ENCODE measurements at places on chromosomes 6 and 20. TPM values are rescaled to one million over a fixed set of nuclear protein-coding genes. Genes with fewer than 3 reads are reported as not detected.

GRCh38 chr20:57620999-57621398 lies 773 bp upstream of the ZBP1 start:
- H3K27ac ChIP-seq, result peak overlapping the region; percentile 71
- no peaks in the 10 kb centered on the region for H3K27me3 ChIP-seq
- H3K4me1 ChIP-seq, result peaks cover 31% of the 10 kb centered on the region
- no peak for DNase-seq
- no peak overlapping the region for H3K4me3 ChIP-seq

GRCh38 chr6:31086788-31087440 lies 25.5 kb downstream of the C6orf15 start:
- DNase-seq, result no peak
- H3K27me3 ChIP-seq, result no peaks in the 10 kb centered on the region
- H3K4me1 ChIP-seq, result peaks cover 37% of the 10 kb centered on the region
- H3K27ac ChIP-seq, result no peak overlapping the region

DNA sequence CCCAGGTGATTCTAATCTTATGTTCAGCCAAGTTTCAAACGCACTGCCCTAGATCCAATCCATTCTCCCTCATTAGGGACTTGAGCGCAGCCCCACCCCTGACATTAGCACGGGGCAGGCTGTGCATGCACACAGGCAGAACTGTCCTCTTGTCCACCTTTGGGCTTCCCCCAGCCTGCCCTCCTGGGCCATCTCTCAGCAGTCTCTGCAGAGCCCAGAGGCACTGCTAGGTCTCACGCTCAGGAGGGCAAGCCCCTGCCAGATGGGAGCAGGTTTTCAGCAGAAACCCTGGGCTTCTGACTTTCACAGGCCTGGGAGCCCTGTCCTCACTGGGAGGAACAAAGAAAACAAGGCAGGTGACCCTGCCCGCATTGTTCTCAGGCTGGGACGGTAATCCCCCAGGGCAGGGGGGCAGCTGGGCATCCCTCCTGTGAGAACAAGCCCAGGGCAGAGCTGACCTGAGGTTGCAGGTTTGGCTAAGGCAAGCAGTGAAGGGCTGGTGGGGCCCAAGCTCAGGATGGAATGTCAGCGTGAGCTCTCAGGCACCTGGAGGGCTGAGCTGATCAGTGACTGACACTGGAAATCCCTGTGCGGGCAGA lies 24.5 kb downstream of the KCNK5 start:
- H3K36me3 ChIP-seq, result no peaks in the 10 kb centered on the region
- no peak overlapping the region for H3K4me3 ChIP-seq
- no peaks in the 10 kb centered on the region for H3K27me3 ChIP-seq
- no peak for DNase-seq
- peak overlapping the region; percentile 70 for H3K27ac ChIP-seq

- no peaks in the 10 kb centered on the region for H3K36me3 ChIP-seq
- no peak for DNase-seq
- H3K27ac ChIP-seq, result no peak overlapping the region
- no peaks in the 10 kb centered on the region for H3K27me3 ChIP-seq
- no peak overlapping the region for H3K4me3 ChIP-seq
- no peaks in the 10 kb centered on the region for H3K4me1 ChIP-seq
Measured at GRCh38 chr6:21337263-21337662, 256.3 kb upstream of the SOX4 start.

- H3K27me3 ChIP-seq, result no peaks in the 10 kb centered on the region
- DNase-seq, result no peak
Measured at GRCh38 chr20:50820515-50821256, 25.8 kb downstream of the BCAS4 start.

GRCh38 chr6:106658469-106658868 lies 29.1 kb downstream of the QRSL1 start:
- no peak overlapping the region for H3K4me3 ChIP-seq
- no peak overlapping the region for H3K27ac ChIP-seq
- no peaks in the 10 kb centered on the region for H3K27me3 ChIP-seq

DNA sequence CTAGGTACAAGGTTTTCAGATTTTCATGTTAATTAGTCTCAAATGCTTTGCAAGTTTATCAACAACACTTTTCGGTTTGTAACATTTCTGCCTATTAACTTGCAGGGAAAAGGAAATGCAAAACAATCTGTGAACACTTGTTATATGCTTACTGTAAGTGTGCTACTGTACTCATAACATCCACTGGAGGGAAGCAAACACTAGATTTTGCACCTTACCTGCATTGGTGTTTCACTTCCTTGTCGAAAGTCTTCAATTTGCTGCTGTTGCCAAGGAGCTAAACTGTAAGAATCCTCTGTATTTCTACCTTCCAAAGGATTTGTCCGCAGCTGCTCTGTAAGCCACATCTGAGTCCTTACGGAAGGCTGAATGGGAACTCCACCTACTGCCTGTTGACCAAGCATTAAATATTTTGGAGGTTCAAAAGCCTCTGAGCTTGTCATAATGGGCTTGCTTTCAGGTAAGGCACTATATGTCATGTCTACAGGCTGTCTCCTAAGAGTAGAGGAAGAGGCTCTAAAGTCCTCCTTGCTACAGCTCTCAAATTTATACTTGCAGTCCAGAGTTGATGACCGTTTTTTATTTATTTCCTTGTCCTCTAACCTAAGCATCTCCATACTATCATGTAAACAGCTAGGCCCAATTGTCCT lies 17.3 kb downstream of the PLN start:
- H3K36me3 ChIP-seq, result no peaks in the 10 kb centered on the region
- no peaks in the 10 kb centered on the region for H3K27me3 ChIP-seq
- no peak for DNase-seq
- H3K4me1 ChIP-seq, result no peaks in the 10 kb centered on the region
- no peak overlapping the region for H3K27ac ChIP-seq
- H3K4me3 ChIP-seq, result no peak overlapping the region

- no peak for DNase-seq
- H3K4me3 ChIP-seq, result no peak overlapping the region
- no peaks in the 10 kb centered on the region for H3K36me3 ChIP-seq
- no peak overlapping the region for H3K27ac ChIP-seq
- no peaks in the 10 kb centered on the region for H3K27me3 ChIP-seq
Measured at GRCh38 chr6:168328086-168328485, 8.5 kb upstream of the DACT2 start.

- peaks cover 38% of the 10 kb centered on the region for H3K4me1 ChIP-seq
- H3K4me3 ChIP-seq, result no peak overlapping the region
- no peaks in the 10 kb centered on the region for H3K36me3 ChIP-seq
- no peaks in the 10 kb centered on the region for H3K27me3 ChIP-seq
Measured at GRCh38 chr6:168150551-168151320, 71.7 kb upstream of the FRMD1 start.

- H3K4me3 ChIP-seq, result no peak overlapping the region
- H3K27me3 ChIP-seq, result no peaks in the 10 kb centered on the region
- H3K36me3 ChIP-seq, result peaks cover 16% of the 10 kb centered on the region
- H3K4me1 ChIP-seq, result peaks cover 25% of the 10 kb centered on the region
- H3K27ac ChIP-seq, result peak overlapping the region; percentile 70
Measured at GRCh38 chr6:108650325-108650724, 89.6 kb downstream of the FOXO3 start.

- H3K27me3 ChIP-seq, result no peaks in the 10 kb centered on the region
- H3K27ac ChIP-seq, result peak overlapping the region; percentile 89
- H3K4me1 ChIP-seq, result peaks cover 19% of the 10 kb centered on the region
- H3K36me3 ChIP-seq, result peaks cover 18% of the 10 kb centered on the region
- no peak overlapping the region for H3K4me3 ChIP-seq
- DNase-seq, result no peak
Measured at GRCh38 chr6:33772082-33772830, 16.7 kb downstream of the LEMD2 start.

GRCh38 chr6:134407791-134408190 lies 89.9 kb upstream of the SGK1 start:
- no peaks in the 10 kb centered on the region for H3K36me3 ChIP-seq
- H3K27me3 ChIP-seq, result no peaks in the 10 kb centered on the region
- no peak for DNase-seq

DNA sequence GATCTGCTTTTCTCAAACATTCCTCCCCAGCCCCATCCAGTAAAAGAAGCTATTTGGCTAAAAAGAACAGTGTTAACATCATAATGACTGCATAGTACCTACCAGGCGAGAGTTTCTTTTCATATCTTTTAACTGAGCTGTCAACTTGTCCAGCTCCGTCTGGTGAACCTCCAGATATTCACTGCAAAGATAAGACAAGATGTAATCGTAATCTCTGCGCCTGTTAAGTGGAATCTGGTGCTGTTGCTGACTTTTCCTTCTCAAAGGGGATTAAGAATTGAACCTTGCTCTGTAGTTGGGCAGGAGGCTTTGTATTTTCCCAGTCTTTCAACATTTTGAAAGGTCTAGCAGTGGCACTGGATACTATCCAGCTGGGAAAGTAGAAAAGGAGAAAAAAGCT lies 63.0 kb downstream of the RIPOR2 start:
- H3K27me3 ChIP-seq, result no peaks in the 10 kb centered on the region
- H3K4me1 ChIP-seq, result no peaks in the 10 kb centered on the region
- no peaks in the 10 kb centered on the region for H3K36me3 ChIP-seq
- no peak overlapping the region for H3K27ac ChIP-seq
- no peak for DNase-seq

DNA sequence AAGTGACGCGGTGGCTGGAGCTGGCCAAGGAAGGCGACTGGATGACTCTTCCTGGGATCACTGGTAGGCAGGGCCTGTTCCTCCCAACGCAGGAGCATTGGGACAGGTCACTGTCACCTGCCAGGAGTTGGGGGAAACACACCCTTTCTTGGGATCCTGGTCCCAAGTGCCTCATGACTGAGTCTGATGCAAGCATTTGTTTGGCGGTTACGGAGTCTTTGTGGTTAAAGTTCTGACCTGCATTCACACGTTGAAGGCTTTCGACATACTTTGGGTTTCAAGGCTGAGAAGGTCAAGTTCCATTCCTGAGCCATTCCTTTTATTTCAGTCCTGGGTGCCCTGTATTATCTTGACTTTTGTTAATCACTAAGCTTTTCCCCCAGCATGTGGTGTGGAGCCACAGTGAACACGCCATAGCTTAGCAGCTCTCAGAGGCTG lies 6.0 kb downstream of the PNLDC1 start:
- no peaks in the 10 kb centered on the region for H3K36me3 ChIP-seq
- no peak for DNase-seq
- H3K4me3 ChIP-seq, result no peak overlapping the region
- no peaks in the 10 kb centered on the region for H3K27me3 ChIP-seq
- H3K27ac ChIP-seq, result no peak overlapping the region

- H3K4me1 ChIP-seq, result no peaks in the 10 kb centered on the region
- DNase-seq, result no peak
- no peaks in the 10 kb centered on the region for H3K36me3 ChIP-seq
Measured at GRCh38 chr6:67883500-67884366, 751.3 kb upstream of the ADGRB3 start.

- no peak overlapping the region for H3K27ac ChIP-seq
- no peak for DNase-seq
- no peaks in the 10 kb centered on the region for H3K36me3 ChIP-seq
- no peak overlapping the region for H3K4me3 ChIP-seq
- no peaks in the 10 kb centered on the region for H3K27me3 ChIP-seq
Measured at GRCh38 chr6:7992002-7992815, 72.0 kb downstream of the BLOC1S5 start.

DNA sequence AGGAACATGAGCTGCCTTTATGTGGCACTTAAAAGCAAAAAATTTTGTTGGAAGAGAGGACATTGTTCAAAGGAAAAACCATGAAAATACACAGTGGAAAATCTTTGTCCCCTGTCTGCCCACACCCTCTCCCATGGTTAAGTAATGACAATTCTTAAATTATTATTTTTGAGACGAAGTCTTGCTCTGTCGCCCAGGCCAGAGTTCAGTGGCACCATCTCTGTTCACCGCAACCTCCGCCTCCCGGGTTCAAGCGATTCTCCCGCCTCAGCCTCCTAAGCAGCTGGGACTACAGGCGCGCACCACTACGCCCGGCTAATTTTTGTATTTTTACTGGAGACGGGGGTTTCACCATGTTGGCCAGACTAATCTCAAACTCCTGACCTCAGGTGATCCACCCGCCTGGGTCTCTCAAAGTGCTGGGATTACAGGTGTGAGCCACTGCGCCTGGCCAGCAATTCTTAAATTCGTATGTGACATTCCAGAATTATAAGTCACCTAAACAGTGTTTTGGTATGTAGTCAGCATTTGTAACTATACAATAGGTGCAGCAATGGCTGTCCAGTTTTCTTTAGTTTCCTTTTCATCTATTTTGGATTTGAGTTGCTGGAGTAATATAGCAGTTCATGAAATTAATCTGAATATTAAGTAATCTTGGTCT lies 636 bp upstream of the SSR1 start:
- H3K4me1 ChIP-seq, result no peaks in the 10 kb centered on the region
- H3K27ac ChIP-seq, result peak overlapping the region; percentile 94
- H3K36me3 ChIP-seq, result peaks cover 19% of the 10 kb centered on the region

DNA sequence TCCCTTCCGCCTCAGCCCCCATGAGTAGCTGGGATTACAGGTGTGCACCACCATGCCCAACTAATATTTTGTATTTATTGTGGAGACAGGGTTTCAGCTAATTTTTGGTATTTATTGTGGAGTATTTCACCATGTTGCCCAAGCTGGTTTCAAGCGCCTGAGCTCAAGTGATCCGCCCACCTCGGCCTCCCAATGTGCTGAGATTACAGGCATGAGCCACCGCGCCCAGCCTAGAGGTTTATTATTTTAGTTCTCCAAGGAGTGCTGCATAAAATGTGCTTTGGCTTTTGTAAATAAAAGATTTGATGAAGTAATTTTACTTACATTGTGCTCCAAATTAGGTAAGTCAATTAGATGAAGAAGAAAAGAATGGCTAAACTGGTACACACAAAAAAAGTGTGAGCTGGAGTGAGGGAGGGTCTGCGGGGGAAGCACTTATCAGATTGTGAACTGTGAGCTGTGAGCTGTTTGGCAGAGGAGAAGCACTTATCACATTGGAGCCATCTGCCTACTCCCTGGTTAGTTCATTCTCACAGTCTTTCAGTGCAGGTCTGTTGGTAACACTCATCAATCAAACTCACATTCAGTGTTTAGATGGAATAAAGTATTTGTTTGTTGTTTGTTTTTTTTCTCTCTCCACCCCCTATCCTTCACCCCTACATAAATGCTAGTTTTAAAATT lies 398.0 kb downstream of the EPHA7 start:
- H3K4me1 ChIP-seq, result no peaks in the 10 kb centered on the region
- no peak overlapping the region for H3K4me3 ChIP-seq
- H3K27me3 ChIP-seq, result no peaks in the 10 kb centered on the region
- no peaks in the 10 kb centered on the region for H3K36me3 ChIP-seq

- peaks cover 7% of the 10 kb centered on the region for H3K4me1 ChIP-seq
- DNase-seq, result no peak
- H3K27ac ChIP-seq, result peak overlapping the region; percentile 44
- no peaks in the 10 kb centered on the region for H3K27me3 ChIP-seq
Measured at GRCh38 chr20:54112221-54112884, 42.0 kb upstream of the BCAS1 start.

- no peaks in the 10 kb centered on the region for H3K27me3 ChIP-seq
- no peaks in the 10 kb centered on the region for H3K4me1 ChIP-seq
- no peak for DNase-seq
- no peaks in the 10 kb centered on the region for H3K36me3 ChIP-seq
- H3K4me3 ChIP-seq, result no peak overlapping the region
Measured at GRCh38 chr6:132023490-132023889, 72.3 kb upstream of the CCN2 start.

KIAA1755 gene
- total RNA-seq, result 3.4 TPM

SLCO4A1 gene
- 11.6 TPM for total RNA-seq

FNDC1 gene
- not detected for total RNA-seq

NKX2-2 gene
- not detected for total RNA-seq

VIP gene
- total RNA-seq, result 0.22 TPM

ZNF311 gene
- 0.38 TPM for total RNA-seq

ZFP64 gene
- total RNA-seq, result 8.9 TPM

PMEPA1 gene
- 3.1 TPM for total RNA-seq

TRAPPC3L gene
- not detected for total RNA-seq
